ENCODE measurements at places on chromosomes 1 and 21.
A peak's percentile ranks its signal among the peaks of the same experiment; 100 is the strongest.

DNA sequence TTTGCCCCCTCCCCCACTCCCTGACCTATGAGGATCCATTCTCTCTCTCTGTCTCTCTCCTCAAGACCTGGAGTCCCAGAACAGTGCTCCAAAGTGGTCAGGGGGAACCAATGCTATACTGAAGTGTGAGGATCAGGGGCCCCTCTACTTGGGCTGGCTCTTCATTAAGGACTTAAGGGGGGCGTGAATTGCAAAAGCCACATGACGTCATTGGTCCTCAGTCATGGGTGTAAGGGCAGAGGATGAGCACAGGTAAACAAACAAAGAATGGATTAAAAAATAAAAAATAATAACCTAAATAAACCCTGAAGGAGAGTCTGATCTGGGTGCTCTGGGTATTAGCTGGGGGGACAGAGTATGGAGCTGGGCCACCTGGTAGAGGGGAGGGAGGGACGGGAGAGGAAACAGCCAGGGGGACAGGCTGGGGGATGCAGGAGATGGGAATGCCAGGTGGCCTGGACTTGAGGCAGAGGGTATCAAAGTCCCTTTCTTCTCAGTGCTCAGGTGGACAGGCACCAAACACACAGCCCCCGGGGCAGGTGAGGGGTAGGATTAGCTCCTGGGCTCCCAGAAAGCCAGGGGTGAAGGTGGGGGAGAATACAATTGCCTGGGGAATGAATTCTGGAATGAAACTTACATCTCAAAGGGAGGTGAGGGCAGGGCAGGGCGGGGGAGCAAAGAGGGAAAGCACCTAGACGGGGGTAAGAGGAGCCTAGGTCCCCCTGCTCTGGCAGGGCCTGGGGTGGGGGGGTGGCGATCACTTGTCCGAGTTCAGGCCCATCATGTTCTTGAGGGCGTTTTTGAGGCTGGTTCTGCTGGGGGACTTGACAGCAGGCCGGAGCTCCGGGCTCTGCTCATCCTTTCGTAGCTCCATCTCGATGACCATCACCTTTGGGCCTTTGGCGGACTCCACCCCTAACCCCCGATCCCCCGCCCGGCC is 4.6 kb downstream of the MPZ start:
- DNase-seq, result no peak

GRCh38 chr1:6890686-6891085 is 105.4 kb downstream of the CAMTA1 start:
- no peak for DNase-seq

DNA sequence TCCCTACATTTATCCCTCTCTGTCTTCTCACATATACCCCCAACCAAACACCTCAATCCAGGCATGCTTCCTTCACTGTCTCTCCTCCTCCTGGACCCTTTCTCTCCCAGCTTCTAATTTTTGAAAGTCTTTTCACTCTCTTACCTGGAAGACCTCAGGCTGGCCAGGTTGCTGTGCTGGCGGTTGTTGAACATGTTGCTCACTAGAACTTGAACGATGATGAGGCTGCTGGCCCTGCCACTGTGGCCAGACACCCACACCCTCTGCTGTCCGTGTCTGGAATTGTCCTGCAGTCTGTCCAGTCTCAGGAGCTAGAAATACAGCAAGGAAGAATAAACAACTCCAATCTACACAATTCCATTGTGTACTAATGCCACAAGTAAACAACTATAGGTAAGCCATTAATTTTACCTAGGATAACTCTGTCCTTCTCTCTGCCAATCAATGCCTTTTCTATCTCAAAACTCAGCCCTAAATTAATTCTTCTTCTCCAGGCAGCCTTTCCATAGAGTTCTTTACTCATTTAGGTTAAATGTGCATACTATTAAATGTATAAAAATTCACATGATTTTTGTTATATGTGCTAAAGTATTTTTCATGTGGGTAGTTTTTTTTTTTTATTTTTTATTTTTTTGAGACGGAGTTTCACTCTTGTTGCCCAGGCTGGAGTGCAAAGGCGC is 5.1 kb upstream of the CTSK start:
- DNase-seq, result no peak

DNA sequence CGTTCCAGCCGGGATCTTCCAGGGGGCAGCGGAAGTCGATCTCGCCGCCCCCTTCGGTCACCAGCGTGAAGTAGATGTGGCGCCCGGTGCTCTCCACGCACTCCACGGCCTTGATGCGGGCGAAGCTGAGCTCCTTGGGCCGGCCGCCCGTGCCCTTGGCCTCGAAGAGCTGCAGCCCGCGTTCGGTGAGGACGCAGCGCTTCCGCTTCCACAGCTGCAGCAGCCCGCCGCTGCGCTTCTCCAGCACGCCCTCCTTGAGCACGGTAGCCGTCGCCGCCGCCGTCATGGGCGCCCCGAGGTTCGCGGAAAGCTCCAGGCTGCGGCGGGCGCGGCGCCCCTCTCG is 516 bp downstream of the PHLDA3 start:
- DNase-seq, result no peak

DNA sequence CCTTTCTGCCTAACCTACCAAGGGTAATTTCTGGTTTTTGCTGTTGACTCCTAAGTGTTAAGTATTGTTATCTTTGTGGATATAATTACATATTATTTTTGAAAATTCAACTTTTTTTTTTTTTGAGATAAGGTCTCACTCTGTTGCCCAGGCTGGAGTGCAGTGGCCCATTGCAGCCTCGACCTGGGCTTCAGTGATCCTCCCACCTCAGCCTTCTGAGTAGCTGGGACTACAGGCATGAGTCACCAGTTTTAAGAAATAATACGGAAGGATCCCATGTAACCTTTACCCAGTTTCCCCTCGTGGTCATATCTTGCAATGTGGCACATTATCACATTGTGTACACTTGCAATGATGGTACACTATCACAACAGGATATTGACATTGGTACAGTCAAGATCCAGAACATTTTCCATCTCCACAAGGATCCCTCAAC is 3.1 kb downstream of the CHD1L start:
- DNase-seq, result no peak

- DNase-seq, result no peak
Measured at GRCh38 chr21:31414263-31415000, 70.4 kb upstream of the TIAM1 start.

- peak; percentile 73 for DNase-seq
Measured at GRCh38 chr1:32754317-32755097, 51.9 kb upstream of the SYNC start.

- peak; percentile 7 for DNase-seq
Measured at GRCh38 chr1:65147424-65148177, 402 bp upstream of the AK4 start.

GRCh38 chr1:23163395-23163794 is 5.3 kb downstream of the LUZP1 start:
- DNase-seq, result no peak

GRCh38 chr1:232927830-232928505 is 22.4 kb upstream of the NTPCR start:
- no peak for DNase-seq

DNA sequence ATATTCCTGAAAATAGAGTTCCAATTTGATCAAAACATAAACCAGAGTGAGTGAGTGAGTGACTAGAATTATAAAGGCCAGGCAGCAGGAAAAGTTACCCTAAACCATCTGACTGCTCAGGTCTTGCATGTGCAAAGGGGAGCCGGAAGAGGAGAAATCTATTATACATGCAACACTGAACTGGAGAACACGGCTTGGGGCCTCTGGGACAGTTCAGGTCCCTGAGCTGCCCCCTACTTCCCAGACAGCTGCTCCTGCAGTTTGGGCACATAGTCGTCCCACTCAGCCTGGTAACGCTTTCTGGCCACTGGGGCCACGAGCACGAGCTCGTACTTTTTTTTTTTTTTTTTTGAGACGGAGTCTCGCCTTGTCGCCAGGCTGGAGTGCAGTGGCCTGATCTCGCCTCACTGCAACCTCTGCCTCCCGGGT is 40.1 kb downstream of the PTPRC start:
- no peak for DNase-seq

DNA sequence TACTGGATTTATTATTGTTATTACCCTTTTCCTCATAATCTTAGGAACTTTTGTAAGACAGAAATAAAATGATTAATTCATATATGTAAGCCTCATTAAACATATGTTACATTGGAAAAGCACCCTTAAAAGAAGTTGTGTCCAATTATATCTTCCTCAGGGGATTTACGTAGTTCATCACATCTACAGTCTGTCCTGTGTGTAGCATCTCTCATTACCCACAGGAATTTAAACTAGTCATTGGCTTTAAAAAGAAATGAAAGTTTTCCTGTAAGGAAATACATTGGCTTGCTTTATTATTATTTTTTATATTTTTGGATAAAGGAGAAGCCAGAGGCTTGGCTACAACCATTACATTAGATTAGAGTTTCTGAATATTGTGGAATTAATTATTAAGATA is 56.1 kb downstream of the SWT1 start:
- no peak for DNase-seq

- DNase-seq, result no peak
Measured at GRCh38 chr1:234931404-234931973, 197.1 kb downstream of the TOMM20 start.

DNA sequence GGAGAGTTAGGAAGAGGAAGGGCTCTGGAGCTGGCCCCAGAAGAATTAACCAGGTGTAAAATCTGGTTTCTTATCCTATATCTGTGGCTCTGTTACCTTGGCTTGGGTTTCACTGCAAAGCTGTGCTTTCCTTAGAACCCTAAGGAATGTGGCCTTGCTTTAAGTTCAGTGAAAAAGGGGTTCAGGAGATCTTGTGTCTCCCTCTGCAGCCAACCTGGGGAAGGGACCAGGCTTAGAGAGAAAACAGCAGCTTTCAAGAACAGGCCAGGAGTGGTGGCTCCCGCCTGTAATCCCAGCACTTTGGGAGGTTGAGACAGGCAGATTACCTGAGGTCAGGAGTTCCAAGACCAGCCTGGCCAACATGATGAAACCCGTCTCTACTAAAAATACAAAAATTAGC is 16.1 kb upstream of the MYCL start:
- no peak for DNase-seq

GRCh38 chr1:2525920-2526823 is at the start of gene PANK4:
TSS of gene PANK4 (minus strand) at chr1:2526596. CDS start at chr1:2526587, 9 bp downstream.
- DNase-seq, result peak; percentile 87

DNA sequence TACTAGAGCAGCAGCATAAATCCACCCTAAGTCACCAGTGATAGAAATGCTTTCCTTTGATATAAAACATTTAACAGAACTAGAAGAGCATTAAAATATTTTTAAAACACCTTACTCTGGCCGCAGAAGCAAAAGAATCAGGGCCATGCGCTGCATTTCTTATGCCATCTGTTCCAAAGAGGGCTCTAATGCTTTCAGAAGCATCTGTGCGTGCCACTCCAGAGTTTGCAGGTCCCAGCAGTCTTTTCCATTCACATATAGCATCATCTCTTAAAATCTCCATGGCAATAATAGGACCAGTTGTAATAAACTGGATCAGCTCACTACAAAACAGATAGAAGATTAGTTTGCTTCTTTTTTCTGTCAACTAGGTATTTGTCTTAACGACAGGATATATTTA is 69.2 kb downstream of the NME7 start:
- no peak for DNase-seq

GRCh38 chr1:194829492-194829891 is 1643.1 kb upstream of the B3GALT2 start:
- DNase-seq, result no peak

DNA sequence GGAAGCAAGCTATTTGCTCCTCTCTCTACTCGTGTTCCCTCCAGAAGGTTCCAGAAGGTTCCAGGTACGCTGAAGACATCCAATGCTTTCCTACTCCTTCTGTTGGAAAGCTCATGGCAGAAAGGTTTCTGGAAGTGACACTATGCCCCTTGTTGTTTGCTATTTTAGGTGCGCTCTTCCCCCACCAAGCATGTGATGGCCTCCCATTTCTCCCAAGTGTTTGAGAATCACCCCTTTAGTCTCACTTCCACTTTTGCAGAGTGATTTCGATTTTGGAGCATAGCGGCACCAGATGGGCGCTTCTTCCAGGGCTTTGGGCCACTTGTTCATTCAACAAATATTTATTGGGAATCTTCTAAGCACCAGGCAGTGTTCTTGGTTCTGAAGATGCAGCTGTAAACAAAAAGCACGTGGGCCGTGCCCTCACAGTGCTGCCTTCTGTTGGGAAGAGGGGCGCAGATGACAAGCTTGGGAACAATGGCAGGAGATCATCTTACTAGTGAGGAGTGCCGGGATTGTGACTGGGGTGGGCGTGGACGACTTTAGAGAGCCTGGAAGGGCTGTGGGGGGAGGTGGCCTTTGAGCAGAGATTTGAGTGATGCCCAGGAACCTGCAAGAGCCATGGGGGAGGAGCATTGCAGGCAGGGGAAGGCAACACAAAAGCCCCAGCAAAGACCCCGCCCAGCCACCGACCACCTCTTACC is 43.0 kb upstream of the TARDBP start:
- no peak for DNase-seq

DNA sequence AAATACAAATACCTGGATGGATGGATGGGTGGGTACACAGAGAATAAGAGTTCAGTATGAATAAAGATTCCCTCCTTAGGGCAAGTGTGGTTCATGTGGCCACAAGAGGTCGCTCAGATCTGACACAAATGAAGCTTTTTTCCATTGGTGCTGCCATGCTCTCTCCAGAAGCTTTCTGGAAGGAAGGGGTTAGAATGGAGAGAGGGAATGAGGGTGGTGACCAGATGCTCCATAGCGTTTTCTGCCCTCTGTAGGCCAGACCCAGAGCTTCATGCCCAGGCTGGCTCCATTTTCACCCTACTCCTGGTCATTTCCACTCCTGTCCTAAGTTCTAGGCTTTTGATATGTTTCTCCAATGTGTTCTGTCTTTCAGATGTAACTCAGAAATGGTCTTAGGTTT is 3.3 kb upstream of the FCRL6 start:
- DNase-seq, result peak; percentile 14

DNA sequence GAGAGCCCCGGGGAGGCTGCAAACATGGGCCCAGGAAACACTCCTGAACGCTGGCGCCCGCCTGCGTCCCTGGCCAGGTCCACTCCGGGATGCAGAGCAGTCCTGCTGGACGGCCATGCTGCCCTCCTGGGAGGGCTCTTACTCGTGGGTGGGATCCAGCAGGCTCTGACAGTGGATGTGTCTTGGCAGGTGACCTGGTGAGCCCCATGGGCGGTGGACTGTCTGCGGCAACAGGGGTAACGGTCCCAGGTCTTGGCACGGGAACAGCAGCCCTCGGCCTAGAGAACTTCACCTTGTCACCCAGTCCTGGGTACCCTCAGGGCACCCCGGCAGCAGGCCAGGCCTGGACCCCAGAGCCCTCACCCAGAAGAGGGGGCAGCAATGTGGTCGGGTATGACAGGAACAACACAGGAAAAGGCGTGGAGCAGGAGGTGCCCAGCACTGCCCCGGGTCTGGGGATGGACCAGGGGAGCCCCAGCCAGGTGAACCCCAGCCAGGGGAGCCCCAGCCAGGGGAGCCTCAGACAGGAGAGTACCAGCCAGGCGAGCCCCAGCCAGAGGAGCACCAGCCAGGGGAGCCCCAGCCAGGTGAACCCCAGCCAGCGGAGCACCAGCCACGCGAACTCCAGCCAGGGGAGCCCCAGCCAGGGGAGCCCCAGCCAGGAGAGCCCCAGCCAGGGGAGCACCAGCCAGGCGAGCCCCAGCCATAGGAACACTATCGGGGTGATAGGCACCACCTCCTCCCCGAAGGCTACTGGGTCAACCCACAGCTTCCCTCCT is 39.8 kb downstream of the UMODL1 start:
- no peak for DNase-seq
